Endothelial cell (in vitro differentiated cells): ENCODE measurements at places on chromosomes 4 and X.

GRCh38 chr4:12889054-12889453, 595.1 kb downstream of the RAB28 start:
- no peak for DNase-seq

DNA sequence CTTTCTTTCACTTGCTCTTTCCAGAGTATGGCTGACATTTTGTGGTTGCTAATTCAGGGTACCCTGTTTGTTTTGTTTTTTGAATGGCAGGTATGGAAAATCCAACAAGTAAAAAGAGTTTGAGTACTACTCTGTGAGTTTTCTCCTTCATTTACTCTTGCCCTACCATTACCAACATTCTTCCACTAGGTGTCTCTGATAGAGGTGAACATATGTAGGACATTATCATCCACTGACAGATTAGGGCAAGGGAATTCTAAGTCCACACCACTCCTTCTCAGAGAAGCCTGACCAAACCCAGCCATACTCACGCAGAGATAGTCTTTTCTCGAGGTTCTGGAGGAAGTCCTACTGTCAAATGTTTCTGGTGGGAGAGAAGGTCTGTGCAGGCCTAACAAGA, 36.7 kb upstream of the HDAC8 start:
- DNase-seq, result no peak

DNA sequence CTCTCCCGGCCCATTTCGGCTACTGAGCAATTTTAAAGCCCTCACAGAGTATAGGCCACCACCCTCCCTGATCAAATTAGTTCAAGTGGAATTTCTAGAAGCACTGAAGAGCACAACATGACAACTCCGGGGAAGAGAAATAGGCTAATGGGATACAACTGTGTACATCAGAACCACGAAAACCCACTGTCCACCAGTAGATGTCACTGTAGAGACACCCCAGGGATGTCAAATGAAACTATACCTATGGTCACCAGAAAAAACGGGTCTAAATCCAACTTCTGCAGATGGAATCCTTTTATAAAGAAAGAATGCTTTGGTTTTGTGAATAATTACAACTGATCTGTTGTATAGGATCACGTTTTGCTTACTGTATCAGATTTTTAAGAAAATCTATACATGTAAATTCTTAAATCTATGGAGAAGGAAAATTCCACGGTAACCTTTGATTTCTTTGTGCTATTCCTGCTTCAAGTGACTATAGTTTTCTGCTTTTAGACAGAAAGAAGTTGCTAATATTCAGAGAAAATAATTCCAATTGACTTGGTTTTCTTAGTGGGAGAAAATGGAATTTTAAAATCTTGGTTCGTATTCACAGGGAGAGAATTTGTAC, 29.5 kb upstream of the MAP3K15 start:
- DNase-seq, result peak; percentile 35

DNA sequence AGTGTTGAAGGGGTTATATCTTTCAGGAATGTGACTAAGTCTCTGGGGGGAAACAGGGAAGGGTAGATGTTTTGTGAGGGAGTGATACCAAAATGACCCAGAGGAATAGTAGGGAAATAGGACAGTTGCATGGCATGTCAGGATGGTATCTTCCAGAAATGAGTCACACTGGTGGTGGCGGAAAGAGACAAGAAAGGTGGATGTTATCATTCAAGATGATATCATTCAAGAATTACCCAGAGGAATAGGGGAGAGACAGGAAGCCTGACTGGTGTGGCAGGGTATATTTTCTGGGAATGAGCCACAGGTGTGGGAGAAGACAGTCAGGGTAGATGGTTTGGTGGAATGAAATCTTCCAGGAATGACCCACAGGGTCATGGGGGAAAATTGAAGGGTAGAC, 61.1 kb downstream of the MAOA start:
- no peak for DNase-seq

DNA sequence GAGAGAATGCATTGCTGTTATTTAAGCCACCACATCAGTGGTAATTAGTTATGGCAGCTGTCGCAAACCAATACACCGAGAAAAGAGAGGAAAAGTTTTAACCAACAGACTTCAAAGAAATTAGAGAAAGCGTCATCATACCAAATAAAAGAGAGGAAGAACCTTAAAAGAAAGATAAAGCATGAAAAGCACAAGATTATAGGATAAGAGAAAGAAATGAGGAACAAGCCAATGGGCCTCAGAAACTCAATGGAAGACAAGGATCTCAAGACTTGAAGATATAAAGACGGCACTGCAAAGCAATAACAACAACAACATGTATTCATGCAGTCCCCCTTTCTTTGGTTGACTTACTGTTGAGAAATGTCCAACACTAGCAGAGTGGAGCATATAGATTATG, 22.8 kb upstream of the ASMTL start:
- DNase-seq, result no peak

GRCh38 chr4:116358633-116359222, 726.6 kb downstream of the TRAM1L1 start:
- peak; percentile 73 for DNase-seq

DNA sequence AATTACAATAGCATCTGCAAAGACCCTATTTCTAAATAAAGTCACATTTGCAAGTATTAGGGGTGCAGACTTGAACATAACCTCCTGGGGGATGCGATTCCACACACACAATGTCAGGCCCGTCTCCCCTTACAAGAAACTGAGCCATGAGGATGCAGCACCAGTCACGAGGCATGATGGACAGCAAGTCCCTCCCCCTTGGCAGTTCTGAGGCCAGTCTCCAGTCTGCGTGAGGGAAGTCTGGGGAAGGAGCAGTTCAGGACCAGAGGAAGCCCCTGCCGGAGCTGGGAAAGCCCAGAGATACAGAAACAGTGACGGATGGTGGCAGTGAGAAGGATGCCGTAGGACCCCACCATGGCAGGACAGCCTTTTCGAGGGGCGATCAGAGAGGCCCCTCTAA, 9.4 kb downstream of the FAM53A start:
- no peak for DNase-seq

- no peak for DNase-seq
Observed at GRCh38 chr4:139890816-139891215, 225.2 kb downstream of the MGST2 start.

DNA sequence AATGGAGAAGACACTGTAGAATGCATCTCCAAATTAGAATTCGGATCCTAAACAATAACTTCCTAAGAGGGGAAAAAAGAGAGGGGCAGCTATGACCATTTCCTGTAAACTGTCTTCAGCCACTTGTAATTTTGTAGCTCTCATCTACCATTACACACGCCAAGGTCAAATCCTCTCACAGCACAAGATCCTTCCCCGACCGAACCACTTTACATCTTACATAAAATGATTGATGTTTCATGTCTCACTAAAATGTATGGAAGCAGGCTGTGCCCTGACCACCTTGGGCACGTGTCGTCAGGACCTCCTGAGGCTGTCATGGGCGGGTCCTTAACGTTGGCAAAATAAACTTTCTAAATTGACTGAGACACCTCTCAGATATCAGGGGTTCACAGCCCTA, 24.1 kb upstream of the PBDC1 start:
- peak; percentile 6 for DNase-seq

- no peak for DNase-seq
Observed at GRCh38 chr4:46051392-46051791, 72.5 kb downstream of the GABRG1 start.

GRCh38 chr4:40747207-40747835, 2.4 kb upstream of the NSUN7 start:
- DNase-seq, result no peak

DNA sequence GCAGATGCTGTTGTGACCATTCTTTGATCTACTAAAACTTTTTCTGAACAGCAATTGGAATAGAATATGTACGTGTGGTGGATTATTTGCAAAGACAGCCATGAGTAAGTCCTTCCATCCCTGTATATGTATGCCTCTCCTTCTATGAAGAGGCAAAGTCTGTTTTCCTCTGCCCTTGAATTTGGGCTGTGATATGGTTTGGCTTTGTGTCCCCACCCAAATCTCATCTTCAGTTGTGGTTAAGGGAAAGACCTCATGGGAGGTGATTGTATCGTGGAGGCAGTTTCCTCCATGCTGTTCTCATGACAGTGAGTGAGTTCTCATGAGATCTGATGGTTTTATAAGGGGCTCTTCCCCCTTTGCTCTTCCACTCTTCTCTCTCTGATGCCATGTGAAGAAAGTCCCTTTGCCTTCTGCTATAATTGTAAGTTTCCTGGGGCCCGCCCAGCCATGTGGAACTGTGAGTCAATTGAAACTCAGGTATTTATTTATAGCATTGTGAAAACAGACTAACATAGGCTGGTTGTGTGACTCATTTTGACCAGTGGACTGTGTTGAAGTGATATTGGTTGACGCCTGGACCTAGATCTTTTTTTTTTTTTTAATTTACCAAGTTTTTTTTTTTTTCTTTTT, 108.3 kb upstream of the CAMK2D start:
- DNase-seq, result no peak

GRCh38 chr4:3257103-3257555, 8.2 kb downstream of the MSANTD1 start:
- DNase-seq, result no peak

DNA sequence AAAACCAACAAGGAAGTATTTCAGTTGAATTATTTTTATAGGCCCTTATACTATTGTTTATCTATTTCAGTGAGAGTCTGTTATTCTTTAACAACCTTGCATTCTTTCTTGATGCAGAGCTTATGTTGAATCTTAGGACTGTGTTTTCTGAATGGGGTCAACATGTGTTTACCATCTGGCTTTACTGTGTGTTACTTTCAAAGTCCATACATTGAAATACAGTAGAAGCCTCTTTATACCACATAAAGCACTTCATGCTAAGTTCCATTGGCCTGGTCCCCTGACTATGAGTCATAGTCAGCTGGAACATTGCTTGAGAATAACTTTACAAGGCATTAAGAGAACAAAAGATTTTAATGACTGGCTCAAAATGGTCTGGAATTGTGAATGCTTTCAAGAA, 152.6 kb downstream of the GASK1B start:
- no peak for DNase-seq

GRCh38 chr4:143412420-143412758, 75.7 kb downstream of the GAB1 start:
- DNase-seq, result no peak

DNA sequence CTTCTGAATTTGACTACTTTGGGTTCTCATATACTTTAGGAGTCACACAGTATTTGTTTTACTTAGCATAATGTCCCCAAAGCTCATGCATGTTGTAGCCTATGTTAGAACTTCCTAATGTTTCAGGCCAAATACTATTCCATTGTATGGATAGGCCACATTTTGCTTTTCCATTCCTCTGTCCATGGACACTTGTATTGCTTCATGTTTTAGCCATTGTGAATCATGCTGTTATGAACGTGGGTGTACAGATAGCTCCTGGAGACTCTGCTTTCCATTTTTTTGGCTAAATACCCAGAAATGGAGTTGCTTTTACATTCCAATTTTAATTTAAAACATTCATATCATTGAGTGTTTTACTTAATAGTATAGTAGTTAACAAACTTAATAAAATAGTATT, 54.5 kb downstream of the HTT start:
- DNase-seq, result no peak

GRCh38 chr4:11647433-11647832, 218.7 kb upstream of the HS3ST1 start:
- DNase-seq, result no peak

GRCh38 chr4:72641611-72642010, 72.6 kb upstream of the ADAMTS3 start:
- DNase-seq, result no peak

DNA sequence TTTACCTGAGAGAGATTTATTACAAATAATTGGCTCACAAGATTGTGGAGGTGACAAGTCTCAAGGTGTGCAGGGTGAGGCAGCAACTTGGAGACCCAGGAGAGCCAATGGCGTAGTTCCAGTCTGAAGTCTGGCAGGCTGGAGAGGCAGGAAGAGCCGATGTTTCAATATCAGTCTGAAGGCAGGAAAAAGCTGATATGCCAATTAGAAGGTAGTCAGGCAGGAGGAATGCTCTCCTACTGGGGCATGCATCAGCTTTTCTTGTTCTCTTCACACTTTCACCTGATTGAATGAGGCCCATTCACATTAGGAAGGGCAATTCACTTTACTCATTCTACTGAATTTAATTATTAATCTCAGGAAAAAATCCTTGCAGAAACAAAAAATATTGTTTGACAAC, 1351.7 kb upstream of the ADGRL3 start:
- no peak for DNase-seq

GRCh38 chrX:44890247-44890646, 17.3 kb downstream of the KDM6A start:
- no peak for DNase-seq

DNA sequence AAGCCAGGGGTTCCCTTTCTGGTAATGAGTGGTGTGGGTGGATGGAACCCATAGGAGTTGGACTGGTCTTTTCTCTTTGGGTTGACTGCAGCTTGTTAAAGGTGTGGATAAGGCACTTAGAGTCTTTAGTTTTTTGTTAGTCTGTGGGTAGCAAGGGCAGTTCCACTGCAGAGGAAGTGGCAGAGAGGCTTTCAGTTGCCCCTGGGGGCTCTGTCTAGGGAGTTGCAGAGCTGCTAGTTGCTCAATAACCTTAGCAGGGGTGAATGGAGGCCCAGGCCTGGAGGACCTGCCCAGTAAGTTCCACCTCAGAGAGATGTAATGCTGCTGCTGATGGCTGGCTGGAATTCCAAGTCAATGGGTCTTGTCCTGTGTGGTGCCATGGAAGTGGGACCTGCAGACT, 282.6 kb upstream of the NDST4 start:
- DNase-seq, result no peak

GRCh38 chr4:8735236-8736089, 136.2 kb downstream of the HMX1 start:
- DNase-seq, result no peak

DNA sequence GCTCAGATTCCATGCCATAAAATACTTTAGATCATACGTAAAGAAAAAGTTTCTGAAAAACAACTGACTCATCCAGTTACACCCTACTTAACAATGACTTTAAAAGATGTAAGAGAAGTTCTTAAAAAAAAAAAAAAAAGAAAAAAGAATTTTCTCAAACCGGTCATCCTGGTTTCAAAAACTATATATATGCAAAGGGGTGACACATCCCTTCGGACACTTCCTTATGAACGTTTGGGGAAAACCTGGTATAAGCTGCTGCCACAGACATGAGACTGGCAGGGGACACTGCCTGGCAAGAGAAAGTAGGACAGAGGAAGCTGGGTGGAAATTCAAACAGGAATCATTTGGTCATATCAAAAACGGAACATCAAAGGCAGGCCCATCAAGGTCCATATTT, 81.2 kb upstream of the PRSS48 start:
- DNase-seq, result no peak

GRCh38 chrX:86102341-86102740, 45.9 kb upstream of the DACH2 start:
- no peak for DNase-seq

DNA sequence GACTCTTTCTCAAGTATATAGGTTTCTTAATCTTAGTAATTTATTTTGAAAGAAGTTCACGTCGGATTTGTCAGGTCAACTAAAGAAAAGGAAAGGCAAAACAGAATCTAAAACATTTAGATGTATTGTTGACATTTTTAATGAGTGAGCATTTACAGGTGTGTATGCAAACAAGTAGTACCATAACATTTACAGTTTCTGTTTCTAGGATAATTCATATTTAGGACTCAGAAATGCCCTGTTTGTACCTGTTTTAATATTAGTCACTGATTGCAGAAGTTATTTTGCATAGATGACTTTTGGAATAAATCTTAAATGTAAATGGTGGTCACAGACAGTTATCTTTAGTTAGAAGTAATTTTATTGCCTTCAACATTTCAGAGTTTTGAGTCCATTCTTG, 151.3 kb upstream of the NUDT6 start:
- no peak for DNase-seq

GRCh38 chr4:5759236-5760075, 48.5 kb downstream of the EVC start:
- DNase-seq, result no peak

- DNase-seq, result no peak
Observed at GRCh38 chr4:7971881-7972500, 32.3 kb upstream of the AFAP1 start.

- DNase-seq, result no peak
Observed at GRCh38 chr4:165738571-165738970, 134.5 kb upstream of the TLL1 start.
